ENCODE measurements at places on chromosomes 12 and 14.
A peak's percentile ranks its signal among the peaks of the same experiment; 100 is the strongest.

DNA sequence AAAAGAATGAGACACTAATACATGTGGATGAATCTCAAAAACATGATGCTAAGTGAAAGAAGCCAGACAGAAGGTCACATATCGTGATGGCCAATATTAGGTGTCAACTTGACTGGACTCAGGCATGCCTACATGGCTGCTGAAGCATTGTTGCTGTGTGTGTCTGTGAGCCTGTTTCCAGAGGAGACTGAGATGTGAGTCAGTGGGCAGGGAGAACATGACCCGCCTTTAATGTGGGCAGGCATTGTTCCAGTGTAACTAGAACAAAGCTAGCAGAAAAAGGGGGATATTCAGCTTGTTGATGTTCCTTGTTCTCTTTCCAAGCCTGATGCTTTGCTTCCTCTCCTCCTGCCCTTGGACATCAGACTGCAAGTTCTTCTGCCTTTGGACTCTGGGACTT, 47.6 kb downstream of the DCAF5 start:
- peak; percentile 82 for DNase-seq

GRCh38 chr12:126144603-126145002, 1079.4 kb downstream of the AACS start:
- no peak for DNase-seq

GRCh38 chr12:56626701-56627100, 3.4 kb downstream of the BAZ2A start:
- DNase-seq = no peak

DNA sequence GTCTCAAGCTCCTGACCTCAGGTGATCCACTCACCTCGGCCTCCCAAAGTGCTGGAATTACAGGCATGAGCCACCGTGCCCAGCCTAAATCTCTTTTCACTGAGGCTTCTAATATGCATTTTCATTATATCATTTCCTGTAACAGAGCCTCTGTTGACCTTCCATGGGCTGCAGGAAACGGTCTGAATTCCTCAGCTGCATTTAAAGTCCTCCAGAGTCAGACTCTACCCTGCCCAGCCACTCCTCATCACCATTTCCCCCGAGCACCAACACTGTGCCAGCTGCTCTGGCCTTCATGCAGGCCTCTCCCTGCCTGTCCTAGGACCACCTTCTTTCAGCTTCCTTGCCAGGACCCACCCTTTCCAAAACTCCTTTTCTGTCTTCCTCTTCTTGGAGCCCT, 9.8 kb upstream of the NFKBIA start:
- DNase-seq = no peak

GRCh38 chr12:123599721-123600120, 2.2 kb upstream of the DDX55 start:
- DNase-seq = no peak

DNA sequence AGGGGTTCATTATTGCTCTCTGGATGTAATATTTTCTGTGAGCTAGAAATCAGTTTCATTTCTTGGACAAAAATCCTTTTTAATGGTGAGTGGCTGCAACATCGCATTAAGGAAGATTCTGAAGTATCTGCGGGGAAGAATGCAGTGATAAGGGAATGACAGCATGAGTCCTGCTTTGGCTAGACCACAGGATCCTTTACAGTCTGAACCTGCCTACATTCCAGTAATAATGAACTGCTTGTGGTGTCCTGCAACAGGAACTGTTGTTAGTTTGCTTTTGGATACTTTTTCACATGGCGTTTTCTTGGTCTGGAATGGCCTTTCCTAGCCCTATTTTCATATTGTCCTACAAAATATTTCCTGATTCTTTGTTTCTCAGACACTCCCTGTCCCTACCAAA, 15.7 kb downstream of the MDM2 start:
- DNase-seq = peak; percentile 82

DNA sequence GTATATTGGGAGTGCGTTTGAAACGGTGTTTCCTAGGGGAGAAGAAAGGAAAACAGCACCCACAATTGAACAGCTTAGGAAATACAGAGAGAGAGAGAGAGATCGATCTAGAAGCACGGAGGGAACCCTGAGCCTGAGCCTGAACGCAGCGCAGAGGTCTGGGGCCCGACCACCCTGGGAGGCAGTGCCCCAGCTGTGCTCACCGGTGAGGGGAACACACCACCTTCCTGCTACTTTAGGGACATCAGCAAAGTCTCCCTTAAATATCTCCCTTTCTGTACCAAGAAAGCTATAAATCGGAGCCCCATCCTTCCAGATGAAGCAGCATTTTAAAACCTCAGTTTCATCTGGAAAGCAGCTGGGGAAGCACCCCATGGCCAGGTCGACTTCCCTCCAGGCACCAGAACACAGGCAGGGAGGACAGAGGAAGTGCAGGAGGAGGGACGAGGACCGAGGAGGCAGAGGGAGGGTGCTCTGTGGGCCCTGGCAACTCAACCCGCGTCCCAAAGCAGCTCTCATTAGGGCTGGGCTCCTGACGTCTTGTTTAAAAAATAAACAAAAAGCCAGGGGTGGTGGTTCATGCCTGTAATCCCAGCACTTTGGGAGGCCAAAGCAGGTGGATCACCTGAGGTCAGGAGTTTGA, 12.2 kb downstream of the RIMBP2 start:
- DNase-seq = no peak

DNA sequence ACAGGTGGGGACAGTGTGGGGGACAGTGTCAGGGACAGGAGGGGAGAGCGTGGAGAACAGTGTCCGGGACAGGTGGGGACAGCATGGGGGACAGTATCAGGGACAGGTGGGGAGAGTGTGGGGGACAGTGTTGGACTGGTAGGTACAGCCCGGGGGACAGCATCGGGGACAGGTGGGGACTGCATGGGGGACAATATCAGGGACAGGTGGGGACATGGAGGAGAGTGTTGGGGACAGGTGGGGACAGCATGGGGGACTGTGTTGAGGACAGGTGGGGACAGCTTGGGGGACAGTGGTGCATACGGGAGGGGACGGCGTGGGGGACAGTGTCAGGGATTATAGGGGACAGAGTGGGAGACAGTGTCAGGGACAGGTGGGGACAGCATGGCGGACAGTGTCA, 212.3 kb downstream of the TMEM121 start:
- DNase-seq = no peak

GRCh38 chr14:73700325-73700724, 13.9 kb downstream of the PNMA1 start:
- DNase-seq = no peak

DNA sequence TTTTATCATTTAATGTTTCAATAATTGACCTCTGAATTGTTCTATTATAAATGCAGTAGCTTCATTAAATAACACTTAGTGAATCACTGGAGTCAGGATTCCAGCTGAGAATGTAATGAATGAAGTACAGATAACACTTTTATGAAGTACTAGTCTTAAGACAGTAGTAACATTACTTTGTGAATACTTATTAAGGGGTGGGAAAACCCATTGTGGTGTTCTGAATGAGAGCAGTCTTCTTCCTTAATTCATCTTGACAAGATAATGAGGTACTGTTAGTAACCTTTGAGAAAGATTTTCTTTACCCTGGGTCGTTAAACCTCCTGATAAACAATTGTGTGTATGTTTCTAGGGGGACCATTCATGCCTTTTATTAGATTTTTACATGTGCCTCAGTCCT, 12.7 kb downstream of the NUP107 start:
- DNase-seq = no peak

DNA sequence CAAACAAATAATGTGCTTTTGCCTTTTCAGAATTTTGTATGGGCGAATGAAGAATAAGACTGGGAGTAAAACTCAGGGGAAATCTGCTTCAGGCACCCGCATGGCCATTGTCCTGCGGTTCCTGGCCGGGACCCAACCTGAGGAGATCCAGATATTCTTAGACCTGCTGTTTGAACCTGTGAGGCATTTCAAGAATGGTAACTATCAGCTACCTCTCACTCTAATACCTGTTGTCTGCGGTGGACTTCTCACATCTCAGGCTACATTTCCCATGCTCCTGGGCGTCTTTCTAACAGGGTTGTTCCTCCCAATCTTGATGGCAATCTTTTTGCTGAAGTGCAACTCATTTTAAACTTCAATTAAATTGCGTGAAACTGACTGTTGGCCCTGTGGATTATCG, 47.1 kb downstream of the UTP20 start:
- no peak for DNase-seq
